H1 (cell line): ENCODE measurements at places on chromosomes 7 and 10.

GRCh38 chr7:55569797-55570196, 2.5 kb downstream of the VOPP1 start:
- no peaks in the 10 kb centered on the region for H3K36me3 ChIP-seq
- DNase-seq, result no peak
- H3K27ac ChIP-seq, result no peak overlapping the region
- H3K4me1 ChIP-seq, result peaks cover 25% of the 10 kb centered on the region
- peak overlapping the region; percentile 24; the same call in 1 of the 2 replicates for H3K4me3 ChIP-seq

DNA sequence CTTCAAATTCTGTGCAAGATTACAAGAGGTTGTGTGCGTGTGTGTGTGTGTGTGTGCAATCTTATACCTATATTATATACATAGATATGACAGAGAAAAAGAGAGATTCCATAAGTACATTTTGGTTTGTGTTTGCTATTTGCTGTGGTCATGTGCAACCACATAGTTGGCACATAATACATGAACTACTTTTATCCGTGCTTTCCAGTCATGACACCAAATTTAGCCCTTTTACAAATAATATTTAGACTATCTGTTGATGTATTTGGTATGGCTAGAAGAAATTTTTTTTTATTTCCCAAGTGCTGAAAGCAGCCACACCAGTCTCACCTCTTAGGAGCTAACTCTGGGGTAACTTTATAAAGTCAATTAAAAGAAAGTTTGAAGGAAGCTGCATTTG, 63.5 kb upstream of the EGFR start:
- no peak overlapping the region for H3K4me3 ChIP-seq
- H3K4me1 ChIP-seq, result no peaks in the 10 kb centered on the region
- no peak overlapping the region for H3K27ac ChIP-seq
- no peak for DNase-seq
- no peaks in the 10 kb centered on the region for H3K36me3 ChIP-seq

DNA sequence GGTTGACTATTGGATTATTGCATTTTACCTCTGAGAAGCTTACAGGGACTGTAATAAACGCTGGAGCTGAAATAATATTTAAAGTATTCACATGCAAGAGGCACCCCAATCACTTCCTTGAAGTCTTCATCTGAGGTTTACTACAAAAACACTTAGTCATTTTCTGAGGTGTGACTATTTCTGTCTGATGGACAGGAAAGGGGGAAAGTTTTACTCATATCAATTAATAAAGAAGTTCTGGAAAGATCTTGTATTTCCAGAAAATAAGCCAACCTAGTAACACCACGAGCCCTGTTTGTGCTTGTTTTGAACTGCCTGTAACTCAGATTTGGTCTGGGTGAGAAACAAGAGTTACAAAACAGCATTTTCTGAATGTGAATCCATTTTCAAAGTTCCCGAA, 63.9 kb upstream of the PRKCQ start:
- H3K4me1 ChIP-seq, result peaks cover under 1% of the 10 kb centered on the region
- DNase-seq, result no peak
- H3K4me3 ChIP-seq, result no peak overlapping the region
- H3K27ac ChIP-seq, result no peak overlapping the region

GRCh38 chr7:94288096-94288495, 106.6 kb upstream of the COL1A2 start:
- H3K4me3 ChIP-seq, result no peak overlapping the region
- no peak overlapping the region for H3K27ac ChIP-seq
- H3K4me1 ChIP-seq, result no peaks in the 10 kb centered on the region
- H3K36me3 ChIP-seq, result no peaks in the 10 kb centered on the region

DNA sequence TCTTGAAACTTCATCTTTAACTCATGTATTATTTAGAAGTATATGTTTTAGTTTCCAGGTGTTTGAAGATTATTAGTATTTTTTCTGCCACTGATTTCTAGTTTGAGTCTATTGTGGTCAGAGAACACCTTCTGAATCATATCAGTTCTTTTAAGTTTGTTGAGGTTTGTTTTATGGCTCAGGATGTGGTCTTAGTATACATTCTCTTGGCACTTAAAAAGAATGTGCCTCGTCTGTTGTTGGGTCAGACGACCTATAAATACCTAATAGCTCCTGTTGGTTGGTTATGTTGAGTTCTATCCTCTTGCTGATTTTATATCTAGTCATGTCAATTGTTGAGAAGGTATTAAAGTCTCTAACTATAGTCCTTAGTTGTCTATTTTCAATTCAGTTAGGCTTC, 15.9 kb downstream of the TDRD1 start:
- H3K4me3 ChIP-seq, result no peak overlapping the region
- no peak overlapping the region for H3K27ac ChIP-seq
- H3K4me1 ChIP-seq, result no peaks in the 10 kb centered on the region
- H3K27me3 ChIP-seq, result no peaks in the 10 kb centered on the region
- no peak for DNase-seq

GRCh38 chr10:76252733-76253132, 821.3 kb downstream of the LRMDA start:
- no peak overlapping the region for H3K27ac ChIP-seq
- DNase-seq, result no peak
- H3K27me3 ChIP-seq, result no peaks in the 10 kb centered on the region
- no peak overlapping the region for H3K4me3 ChIP-seq

GRCh38 chr7:71668572-71668971, 536.6 kb downstream of the GALNT17 start:
- no peak overlapping the region for H3K27ac ChIP-seq
- DNase-seq, result no peak
- H3K4me1 ChIP-seq, result no peaks in the 10 kb centered on the region
- no peaks in the 10 kb centered on the region for H3K36me3 ChIP-seq
- H3K4me3 ChIP-seq, result no peak overlapping the region

DNA sequence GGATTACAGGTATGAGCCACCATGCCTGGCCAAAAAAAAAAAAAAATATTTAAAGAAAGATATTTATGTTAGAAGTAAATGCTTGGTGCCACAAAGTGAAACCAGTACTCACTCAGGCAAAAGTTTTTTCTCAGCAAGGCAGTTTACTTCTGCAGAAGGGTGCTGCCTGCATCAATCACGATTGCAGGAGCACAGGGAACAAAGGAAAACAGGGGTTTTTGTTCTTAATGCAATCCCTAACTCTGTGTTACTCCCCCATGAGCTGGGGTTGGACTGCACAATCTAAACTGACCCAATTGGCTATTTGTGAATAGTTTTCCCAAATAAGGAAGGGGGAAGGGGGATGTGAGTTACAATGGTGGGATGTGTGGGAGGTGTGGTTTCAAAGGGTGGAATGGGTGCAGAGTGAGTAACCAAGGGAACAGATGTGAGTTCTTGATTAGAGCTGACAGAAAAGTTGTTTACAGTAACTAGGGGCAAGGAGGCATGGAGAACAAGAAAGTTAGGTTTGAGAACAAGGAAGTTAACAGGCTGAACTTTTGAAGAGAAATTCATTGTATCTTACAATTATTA, 255.4 kb downstream of the TYW1 start:
- no peaks in the 10 kb centered on the region for H3K36me3 ChIP-seq
- peaks cover 3% of the 10 kb centered on the region; the same call in 1 of the 2 replicates for H3K4me1 ChIP-seq
- no peak overlapping the region for H3K4me3 ChIP-seq
- DNase-seq, result no peak
- H3K27ac ChIP-seq, result peak overlapping the region; percentile 67; the same call in 1 of the 2 replicates

DNA sequence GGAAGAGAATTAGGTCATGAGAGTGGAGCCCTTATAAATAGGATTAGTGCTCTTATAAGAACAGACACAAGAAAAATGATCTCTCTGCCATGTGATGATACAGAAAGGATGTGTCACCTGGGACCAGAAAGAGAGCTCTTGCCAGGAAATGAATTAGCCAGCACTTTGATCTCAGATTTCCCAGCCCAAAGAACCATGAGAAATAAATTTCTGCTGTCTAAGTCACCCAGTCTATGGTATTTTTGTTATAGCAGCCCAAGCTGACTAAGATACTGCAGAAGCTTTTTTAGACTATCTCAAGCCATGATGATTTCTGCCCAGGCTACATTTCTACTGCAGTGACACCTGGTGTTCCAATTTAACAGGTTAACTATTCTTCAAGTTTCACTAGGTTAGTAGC, 84.8 kb downstream of the RSU1 start:
- no peaks in the 10 kb centered on the region for H3K27me3 ChIP-seq
- no peak overlapping the region for H3K27ac ChIP-seq
- H3K4me3 ChIP-seq, result no peak overlapping the region
- no peak for DNase-seq

- H3K27me3 ChIP-seq, result no peaks in the 10 kb centered on the region
- peaks cover 8% of the 10 kb centered on the region for H3K4me1 ChIP-seq
- no peak overlapping the region for H3K4me3 ChIP-seq
- DNase-seq, result no peak
- no peak overlapping the region for H3K27ac ChIP-seq
Measured at GRCh38 chr10:121536310-121536913, 61.8 kb downstream of the FGFR2 start.

DNA sequence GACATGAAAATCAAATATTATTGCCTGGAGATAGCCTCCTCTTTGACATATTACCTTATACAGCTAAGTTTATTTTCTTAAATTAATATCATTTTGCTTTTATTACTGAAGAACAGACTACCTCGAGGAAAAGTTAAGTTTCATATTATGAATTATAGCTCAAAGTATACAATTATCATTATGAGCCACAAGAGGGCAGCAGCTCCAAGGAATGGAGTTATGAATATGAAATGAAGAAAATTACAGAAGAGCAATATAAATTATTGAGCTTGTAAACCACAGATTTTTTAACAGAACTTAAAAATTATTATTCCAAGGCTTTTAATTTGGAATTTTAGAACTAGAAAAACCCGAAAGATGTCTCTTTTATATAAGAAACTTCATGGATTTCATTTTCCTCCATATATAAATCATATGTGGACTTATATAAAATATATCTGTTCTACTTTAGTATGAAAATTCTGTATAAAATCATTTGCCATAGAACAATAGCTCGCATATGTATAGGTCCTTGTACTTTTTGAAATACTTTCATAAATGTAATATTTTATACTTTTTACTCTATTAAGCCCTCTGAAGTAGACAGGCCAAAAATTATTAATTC, 40.1 kb downstream of the IQUB start:
- H3K4me3 ChIP-seq, result no peak overlapping the region
- no peaks in the 10 kb centered on the region for H3K27me3 ChIP-seq
- no peaks in the 10 kb centered on the region for H3K36me3 ChIP-seq
- H3K4me1 ChIP-seq, result no peaks in the 10 kb centered on the region

DNA sequence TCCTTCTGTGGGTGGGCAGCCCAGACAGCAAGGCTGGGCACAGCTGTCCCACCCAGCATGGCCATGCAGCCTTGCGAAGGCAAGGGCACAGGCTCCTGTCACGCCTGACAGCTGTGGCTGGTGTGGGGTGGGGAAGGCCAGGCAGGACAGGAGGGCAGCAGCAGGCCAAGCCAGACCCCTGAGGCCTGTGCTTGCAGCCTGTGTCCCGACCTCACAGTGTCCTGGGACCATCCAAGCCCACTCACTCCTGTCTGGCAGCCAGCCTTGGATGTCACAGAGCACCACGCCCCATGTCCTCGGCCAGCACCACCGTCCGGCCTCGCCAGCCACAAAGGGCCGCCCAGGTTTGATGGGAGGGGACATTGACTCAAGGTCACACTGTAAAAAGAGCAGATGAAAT, 85.5 kb upstream of the LRRC4 start:
- no peak overlapping the region for H3K27ac ChIP-seq
- H3K27me3 ChIP-seq, result peaks cover 14% of the 10 kb centered on the region; the same call in 1 of the 2 replicates
- H3K4me3 ChIP-seq, result no peak overlapping the region

- no peaks in the 10 kb centered on the region for H3K4me1 ChIP-seq
- no peaks in the 10 kb centered on the region for H3K36me3 ChIP-seq
- H3K27me3 ChIP-seq, result no peaks in the 10 kb centered on the region
- no peak overlapping the region for H3K27ac ChIP-seq
- no peak for DNase-seq
Measured at GRCh38 chr10:128373071-128373749, 247.0 kb upstream of the MKI67 start.

GRCh38 chr7:154744256-154744860, 258.6 kb downstream of the PAXIP1 start:
- H3K27me3 ChIP-seq, result no peaks in the 10 kb centered on the region
- no peak overlapping the region for H3K27ac ChIP-seq
- H3K4me3 ChIP-seq, result no peak overlapping the region
- no peaks in the 10 kb centered on the region for H3K36me3 ChIP-seq

GRCh38 chr10:102064503-102064867, 664 bp upstream of the HPS6 start:
- H3K4me1 ChIP-seq, result peaks cover 4% of the 10 kb centered on the region
- peak overlapping the region; percentile 71; the same call in 1 of the 2 replicates for H3K4me3 ChIP-seq
- no peaks in the 10 kb centered on the region for H3K36me3 ChIP-seq
- H3K27ac ChIP-seq, result no peak overlapping the region

- DNase-seq, result peak; percentile 74
- no peak overlapping the region for H3K27ac ChIP-seq
- H3K4me3 ChIP-seq, result no peak overlapping the region; the same call in 1 of the 2 replicates
- no peaks in the 10 kb centered on the region for H3K27me3 ChIP-seq
- no peaks in the 10 kb centered on the region for H3K36me3 ChIP-seq
- H3K4me1 ChIP-seq, result peaks cover 6% of the 10 kb centered on the region; the same call in 1 of the 2 replicates
Measured at GRCh38 chr10:101311185-101312066, 42.5 kb upstream of the BTRC start.

DNA sequence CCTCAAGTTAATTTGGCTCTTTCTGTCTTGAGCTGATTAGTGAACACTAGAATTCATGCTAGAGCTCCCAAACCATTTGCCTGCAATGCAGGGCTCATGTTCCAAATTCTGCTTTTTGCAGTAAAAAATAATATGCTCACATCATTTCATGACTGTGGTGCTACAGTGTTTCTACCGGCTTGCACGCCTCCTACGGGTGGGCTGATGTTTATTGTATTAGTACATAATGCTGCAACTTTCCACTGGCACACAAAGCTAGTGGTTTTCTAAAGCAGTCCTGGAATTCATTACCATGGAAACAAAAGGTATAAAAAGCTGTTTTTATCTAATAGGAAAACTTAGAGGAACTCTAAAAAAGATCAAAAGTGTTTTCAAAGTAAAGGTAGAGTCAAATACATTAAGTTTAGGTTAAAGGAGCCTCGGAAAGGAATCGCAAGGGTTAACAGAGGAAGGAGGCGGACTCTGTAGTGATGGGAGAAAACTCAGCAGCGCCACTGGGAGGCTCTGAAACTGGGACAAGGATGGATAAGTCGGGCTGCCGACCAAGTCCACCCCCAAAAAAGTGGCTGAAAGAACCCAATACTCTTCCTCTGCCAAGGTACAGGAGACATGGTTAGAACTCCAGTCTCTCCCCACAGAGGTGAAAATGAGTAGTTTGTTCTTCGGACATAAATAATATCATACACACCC, 25.9 kb downstream of the GRM8 start:
- no peak overlapping the region for H3K27ac ChIP-seq
- no peak overlapping the region for H3K4me3 ChIP-seq
- peak; percentile 51 for DNase-seq
- no peaks in the 10 kb centered on the region for H3K4me1 ChIP-seq

- no peaks in the 10 kb centered on the region for H3K4me1 ChIP-seq
- H3K27ac ChIP-seq, result no peak overlapping the region
- DNase-seq, result no peak
Measured at GRCh38 chr7:37758501-37759045, 75.0 kb downstream of the GPR141 start.
